ENCODE measurements at places on chromosomes 3 and 15.

DNA sequence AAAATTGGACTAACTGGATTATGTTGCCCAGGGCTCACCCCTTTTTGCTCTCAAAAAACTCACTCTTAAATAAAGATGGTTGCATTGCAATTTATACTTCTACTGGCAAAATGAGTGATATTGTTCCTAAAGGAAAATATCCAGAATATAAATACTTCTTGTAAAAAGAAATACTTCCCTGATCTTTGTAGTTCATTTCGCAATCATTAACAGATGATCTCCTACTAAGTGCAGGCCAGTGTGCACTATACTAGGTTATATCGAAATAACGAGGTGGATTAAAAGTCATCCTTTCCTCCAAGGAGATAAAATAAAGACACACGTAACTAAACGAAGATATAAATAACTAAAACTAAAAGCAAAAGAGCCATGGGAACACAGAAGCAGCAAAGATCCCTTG, 63.0 kb downstream of the MEX3B start:
- DNase-seq = no peak

DNA sequence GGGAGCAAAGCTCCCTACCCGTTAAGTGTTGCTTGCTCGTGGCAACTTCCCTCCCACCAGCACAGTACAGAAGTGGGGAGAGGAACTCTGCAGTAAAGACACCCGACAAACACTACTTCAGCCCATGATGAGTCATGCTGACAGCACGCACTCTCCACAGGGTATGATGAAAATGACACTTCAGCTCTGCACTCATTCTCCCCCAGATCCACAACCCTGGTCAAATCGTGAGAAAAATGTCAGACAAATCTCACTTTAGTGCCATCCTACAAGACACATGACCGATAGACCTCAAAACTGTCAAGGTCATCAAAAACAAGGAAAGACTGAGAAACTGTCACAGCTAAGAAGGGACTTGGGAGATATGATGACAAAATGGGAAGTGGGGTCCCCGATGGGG, 278.9 kb downstream of the OCA2 start:
- no peak for DNase-seq

- no peak for DNase-seq
Observed at GRCh38 chr3:169246158-169246557, 417.4 kb downstream of the MECOM start.

DNA sequence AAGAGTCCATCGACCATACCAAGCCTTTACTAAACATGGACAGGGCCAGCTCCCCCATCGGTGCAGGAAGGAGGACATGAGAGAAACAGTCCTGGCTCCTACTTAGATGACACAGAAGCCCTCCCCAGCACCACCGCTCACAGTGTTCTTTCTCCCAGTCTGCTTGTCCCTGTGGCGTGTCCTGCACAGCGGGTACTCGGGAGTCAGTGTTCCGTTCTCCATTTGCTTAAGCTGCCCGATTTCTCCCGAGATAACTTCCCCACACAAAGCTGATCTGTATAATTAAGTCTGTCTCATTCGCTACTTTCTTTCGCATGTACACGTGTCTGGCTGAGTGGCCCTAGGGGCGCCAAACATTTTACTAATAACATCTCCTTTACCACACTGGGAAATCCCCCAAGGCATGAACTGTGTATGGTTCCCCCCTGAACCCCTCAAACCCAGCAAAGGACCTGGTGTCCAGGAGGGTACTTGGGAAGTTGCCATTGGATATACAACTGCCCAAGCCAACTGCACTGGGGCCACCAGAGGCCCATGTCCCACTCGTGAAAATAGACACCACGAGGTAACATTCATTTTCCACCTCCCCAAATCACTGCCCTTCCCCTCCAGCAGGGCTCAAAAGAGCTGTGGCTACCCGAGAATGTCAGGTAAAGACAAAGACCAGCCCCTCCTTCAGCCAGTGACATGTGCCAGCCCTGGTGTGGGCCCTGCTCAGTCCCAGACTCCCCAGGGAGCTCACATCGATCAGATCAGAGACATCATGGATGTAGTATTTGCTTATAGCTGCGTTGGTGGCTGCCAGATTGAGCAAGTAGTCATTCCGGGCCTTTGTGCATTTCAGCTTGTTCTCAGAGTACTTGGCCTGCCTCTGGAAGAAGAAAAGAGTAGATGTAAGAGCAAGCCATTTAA, 96.5 kb upstream of the RAD18 start:
- no peak for DNase-seq

Data from activated T-cell treated with anti-CD3 and anti-CD28 coated beads, Interleukin-2, amount 50 U/mL, for 1 hour (primary cell).